ENCODE measurements at places on chromosomes 7 and 10. TPM values are rescaled to one million over a fixed set of nuclear protein-coding genes. Genes with fewer than 3 reads are reported as not detected.

GRCh38 chr10:10804998-10805740, 212.5 kb upstream of the CELF2 start:
- no peak for DNase-seq

Gene INPP5A
- total RNA-seq = 14.5 TPM

DNA sequence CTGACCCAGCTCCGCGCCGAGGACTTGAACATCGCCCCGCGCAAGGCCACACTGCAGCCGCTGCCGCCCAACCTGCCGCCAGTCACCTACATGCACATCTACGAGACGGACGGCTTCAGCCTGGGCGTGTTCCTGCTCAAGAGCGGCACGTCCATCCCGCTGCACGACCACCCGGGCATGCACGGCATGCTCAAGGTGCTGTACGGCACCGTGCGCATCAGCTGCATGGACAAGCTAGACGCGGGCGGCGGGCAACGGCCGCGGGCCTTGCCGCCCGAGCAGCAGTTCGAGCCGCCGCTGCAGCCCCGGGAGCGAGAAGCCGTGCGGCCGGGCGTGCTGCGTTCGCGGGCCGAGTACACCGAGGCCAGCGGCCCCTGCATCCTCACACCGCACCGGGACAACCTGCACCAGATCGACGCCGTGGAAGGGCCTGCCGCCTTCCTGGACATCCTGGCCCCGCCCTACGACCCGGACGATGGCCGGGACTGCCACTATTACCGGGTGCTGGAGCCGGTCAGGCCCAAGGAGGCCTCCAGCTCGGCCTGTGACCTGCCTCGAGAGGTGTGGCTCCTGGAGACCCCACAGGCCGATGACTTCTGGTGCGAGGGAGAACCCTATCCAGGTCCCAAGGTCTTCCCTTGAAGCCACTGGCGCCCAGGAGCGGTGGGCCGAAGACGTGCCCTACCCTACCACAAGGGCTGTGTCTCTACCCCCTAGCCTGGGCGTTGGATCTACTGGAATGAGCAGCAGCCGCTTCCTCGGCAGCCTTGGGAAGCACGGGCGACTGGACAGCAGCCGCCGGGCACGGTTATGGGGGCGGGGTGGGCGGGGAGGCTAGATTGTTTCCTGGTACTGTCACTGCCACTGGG, 945 bp downstream of the ADO start:
- DNase-seq = peak; percentile 24

- DNase-seq = no peak
These were observed 8.0 kb downstream of the GHITM start for GRCh38 chr10:84147347-84147746.

DNA sequence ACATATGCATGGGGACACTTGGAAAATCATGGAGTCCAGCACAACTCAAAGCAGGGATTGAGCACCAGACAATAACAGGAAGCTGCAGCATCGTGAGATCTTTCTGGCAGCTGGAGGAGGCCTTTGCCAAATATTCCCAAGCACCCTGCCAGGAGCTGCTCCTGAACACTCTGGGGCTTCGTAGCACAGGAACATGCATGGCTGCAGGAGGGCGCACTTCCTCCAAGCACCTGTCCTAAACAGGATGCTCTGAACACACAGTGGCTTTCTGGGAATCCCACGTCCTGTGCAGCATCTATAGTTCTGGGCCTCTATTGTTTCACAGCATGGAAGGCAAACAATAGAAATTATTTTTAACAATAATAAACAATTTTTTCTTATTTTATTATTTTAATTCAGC, 4.1 kb downstream of the ABLIM1 start:
- DNase-seq = no peak

DNA sequence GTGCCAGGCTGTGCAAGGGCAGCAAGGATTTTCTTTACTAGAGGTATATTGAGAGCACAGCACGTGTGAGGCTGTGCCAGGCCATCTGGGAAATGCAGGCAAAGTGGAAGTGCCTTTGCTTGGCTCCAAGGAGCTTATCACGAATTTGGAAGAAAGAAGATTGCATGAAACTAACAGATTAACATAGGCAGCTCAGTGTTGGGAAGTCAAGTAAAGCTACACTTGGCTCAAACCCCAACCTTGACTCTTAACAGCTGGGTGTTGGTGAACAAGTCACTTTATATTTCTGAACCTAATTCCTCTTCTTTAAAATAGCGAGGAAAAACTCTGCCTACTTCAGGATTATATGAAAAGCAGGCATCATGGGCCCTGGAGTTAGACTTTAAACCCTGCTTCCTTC, 105.2 kb downstream of the PLCE1 start:
- DNase-seq = no peak

DNA sequence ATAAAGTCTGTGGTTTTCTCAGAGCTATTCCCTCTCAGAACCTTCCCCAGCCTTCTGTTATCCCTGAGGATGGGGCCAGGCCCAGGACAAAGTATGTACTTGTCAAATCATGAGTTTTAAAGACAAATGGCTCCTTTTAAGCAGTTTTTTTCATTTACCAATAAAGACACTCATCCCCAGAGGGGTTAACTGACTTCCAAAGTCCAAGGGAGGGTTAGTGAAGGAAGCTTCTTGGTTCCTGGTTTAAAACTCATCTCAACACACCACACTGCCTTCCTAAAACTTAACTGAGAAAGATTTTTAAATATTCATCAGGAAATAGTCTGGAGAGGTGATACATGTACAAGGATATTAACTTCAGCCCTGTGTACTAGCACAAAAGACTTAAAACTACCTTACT, 15.9 kb downstream of the NMT2 start:
- no peak for DNase-seq

DNA sequence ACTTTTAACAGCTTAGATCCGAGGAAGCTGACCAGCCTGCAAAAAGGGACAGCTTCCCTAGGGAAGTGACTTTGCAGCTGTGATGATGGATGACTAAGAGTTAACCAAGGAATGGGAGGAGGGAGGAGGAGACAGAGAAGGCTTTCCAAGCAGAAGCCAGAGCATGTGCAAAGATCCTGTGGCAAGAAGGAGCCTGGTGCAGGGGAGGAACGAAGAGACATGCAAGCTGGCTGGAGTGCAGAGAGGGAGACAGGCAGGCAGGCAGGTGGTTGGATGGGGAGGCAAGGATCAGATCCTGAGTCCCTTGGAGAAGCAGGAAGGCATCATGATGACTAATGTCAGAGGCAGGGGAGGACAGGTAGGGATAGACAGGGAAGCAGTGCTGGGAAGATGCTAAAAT, 148.8 kb downstream of the PFKFB3 start:
- DNase-seq = no peak

DNA sequence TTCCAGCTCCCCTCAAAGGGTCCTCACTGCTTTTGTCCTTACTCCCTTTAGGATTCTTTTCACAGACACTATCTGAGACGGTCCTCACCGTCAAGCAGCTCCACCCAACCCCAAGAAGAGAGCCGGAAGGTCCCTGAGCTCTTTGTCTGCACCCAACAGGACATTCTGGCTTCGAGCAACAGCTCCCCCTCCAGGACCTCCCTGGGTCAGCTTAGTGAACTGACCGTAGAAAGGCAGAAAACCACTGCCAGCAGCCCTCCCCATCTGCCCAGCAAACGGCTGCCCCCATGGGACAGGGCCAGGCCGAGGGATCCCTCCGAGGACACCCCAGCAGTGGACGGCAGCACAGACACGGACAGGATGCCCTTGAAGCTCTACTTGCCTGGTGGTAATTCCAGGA, 19.9 kb downstream of the MINDY4 start:
- DNase-seq = no peak

GRCh38 chr7:82444220-82444909, 788 bp upstream of the CACNA2D1 start:
- DNase-seq = no peak

All from body of pancreas (tissue), 4 donors.